ENCODE measurements at places on chromosomes 13 and 19. TPM values are rescaled to one million over a fixed set of nuclear protein-coding genes. Genes with fewer than 3 reads are reported as not detected.

- DNase-seq: no peak
These were observed 15.7 kb downstream of the ZNF444 start for GRCh38 chr19:56156768-56157167.

- DNase-seq: peak; percentile 11
These were observed 344.0 kb downstream of the MTUS2 start for GRCh38 chr13:29164116-29164515.

DNA sequence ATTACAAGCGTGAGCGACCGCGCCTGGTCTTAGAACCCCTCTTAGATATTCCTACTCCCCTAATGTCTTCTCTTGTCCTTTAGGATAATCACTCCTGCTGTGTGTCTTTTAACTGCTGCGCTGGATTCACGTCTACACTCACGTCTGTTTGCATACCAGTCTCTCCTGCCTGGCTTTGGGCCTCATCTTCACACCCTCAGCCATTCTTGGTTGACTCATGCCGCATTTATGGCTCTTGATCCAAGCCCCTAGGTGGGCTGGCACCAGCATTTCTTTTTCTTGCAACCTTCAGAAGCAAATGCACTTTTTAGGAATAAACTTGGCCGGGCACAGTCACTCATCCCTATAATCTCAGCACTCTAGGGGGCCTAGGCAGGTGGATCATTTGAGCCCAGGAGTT is 22.7 kb downstream of the MYO9B start:
- no peak for DNase-seq

- DNase-seq: no peak
These were observed 2.3 kb upstream of the FFAR3 start for GRCh38 chr19:35355791-35356460.

The ARL11 gene
- not detected for total RNA-seq

The OR10H1 gene
- not detected for total RNA-seq
